ENCODE measurements at places on chromosomes 12 and 14.
A peak's percentile ranks its signal among the peaks of the same experiment; 100 is the strongest.

DNA sequence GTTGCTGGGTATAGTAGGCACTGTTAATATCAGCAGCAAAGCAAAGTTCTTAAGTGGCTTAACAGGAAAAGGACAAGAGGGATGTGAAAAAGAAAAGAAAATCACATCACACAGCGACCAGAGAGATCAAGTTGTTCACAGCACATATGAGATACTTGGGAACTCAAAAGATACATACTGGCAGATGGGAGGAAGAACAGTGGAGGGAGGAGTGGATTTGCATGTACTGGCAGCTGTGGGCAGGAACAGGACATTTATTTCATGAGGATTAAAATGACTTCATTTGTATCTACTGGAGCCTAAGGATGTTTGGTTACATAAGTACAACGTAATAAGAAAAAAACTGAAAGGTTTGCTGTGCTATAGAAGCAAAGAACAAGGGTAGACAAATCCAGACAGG, 136.5 kb upstream of the IFNG-AS1 start:
- DNase-seq = no peak

DNA sequence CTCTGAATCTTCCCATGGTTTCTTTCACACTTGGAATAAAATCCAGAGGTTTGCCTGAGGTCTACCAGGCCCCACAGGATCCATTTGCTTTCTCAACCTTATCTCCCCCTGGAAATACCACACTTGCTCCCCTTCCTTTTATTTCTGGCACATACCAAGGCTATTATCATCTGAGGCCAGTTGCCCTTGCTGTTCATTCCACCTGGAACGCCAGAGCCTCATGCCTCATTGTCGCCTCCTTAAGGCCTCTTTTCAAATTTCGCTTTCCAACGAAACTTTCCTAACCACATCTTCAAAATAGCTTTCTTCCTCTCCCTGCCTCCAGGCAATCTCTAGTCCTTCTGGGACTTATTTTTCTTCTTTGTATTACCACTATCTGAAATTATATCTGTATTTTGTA, 11.2 kb upstream of the LRIG3 start:
- DNase-seq = no peak

- no peak for DNase-seq
These were observed 17.2 kb upstream of the FAIM2 start for GRCh38 chr12:49920915-49921286.

DNA sequence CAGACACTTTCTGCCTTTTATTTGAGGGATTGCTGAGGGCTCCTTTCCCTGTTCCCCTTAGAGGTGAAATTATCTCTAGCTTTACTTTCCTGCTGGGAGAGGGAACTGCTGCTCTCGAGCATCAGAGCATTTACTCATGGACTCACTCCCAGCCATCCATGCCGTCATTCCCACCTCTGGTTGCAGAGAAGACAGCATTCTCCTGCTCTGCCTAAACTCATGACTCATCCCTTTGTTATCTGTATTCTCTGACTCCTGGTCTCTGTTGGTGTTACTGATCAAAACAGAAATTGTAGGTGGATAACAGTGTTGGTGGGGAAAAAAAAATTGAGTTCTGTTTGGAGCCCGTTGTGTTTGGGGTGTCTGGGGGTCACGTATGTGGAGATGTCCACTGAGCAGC, 159.3 kb downstream of the TTC8 start:
- DNase-seq = peak; percentile 68

- no peak for DNase-seq
These were observed 30.3 kb upstream of the STRAP start for GRCh38 chr12:15851919-15852318.

DNA sequence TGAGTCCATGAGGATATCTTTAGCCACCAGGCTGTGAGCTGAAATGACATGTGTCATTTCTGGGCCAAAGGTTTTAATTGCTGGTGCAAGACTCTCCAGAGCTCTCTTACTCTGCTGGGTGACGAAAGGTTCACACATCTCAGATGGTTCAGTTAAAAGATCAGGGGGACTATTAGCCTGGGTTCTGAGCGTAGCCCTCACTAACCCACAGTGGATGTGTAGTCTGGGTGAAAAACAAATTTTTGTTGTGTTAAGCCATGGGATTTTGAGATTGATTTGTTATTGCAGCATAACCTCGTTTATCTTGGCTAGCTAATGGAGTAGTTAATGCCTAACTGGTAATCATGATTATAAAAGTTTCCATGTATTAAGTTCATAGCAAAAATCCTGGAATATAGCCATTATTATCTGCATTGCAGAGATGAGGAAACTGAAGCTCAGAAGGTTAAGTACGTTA, 251.5 kb downstream of the RMST start:
- no peak for DNase-seq

All from HS-5 (cell line).